ENCODE measurements at places on chromosomes 5 and 9.

- no peak overlapping the region for H3K4me3 ChIP-seq
- no peaks in the 10 kb centered on the region for H3K27me3 ChIP-seq
These were observed 14.9 kb downstream of the BRD3OS start for GRCh38 chr9:134040176-134040565.

DNA sequence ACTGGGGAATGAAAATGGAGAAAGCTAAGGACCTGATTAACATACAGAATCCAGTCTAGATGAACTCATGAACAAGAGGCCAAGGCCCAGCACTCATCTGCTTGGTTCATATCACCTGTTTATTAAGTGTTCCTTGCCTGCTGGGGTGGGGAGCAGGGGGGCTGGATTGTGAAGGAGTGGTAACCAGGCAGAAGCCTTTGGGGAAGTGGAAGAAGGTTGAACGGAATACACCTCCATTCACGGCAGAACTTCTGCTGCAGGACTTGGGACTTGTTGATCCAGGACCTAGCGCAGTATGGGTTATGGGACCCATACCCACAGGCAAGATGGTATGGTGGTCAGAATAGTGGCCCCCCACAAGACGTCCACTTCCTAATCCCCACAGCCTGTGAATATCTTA lies 8.8 kb upstream of the SEPTIN8 start:
- H3K4me1 ChIP-seq = no peaks in the 10 kb centered on the region
- no peaks in the 10 kb centered on the region for H3K36me3 ChIP-seq
- no peak overlapping the region for H3K4me3 ChIP-seq
- no peak overlapping the region for H3K27ac ChIP-seq

GRCh38 chr5:143413958-143414669 lies 10.6 kb upstream of the NR3C1 start:
- H3K36me3 ChIP-seq = no peaks in the 10 kb centered on the region
- H3K4me3 ChIP-seq = no peak overlapping the region
- no peak overlapping the region for H3K27ac ChIP-seq
- peaks cover 5% of the 10 kb centered on the region for H3K4me1 ChIP-seq
- DNase-seq = no peak

DNA sequence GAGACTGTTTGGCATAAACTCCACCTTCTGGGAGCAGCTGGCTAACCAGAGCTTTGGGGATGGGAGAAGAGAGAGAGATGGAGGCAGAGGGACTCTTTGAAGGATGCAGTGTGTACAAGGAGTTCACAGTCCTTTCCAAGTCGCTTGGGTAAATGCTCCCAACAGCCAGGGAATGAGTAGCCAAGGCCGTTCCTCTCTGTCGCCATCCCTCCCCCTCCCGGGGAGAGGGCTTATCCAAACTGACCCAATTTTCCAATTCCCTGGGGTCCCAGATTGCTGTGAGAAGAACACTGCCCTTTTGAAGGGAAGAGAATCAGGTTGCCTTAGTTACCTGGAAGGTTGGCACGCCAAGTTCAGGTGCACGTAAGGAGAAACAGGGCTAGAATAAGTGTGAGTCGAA lies 7.9 kb downstream of the WWC1 start:
- H3K36me3 ChIP-seq = no peaks in the 10 kb centered on the region
- DNase-seq = no peak
- H3K27ac ChIP-seq = no peak overlapping the region
- H3K27me3 ChIP-seq = peaks cover 4% of the 10 kb centered on the region

GRCh38 chr5:81696418-81697397 lies 54.2 kb downstream of the SSBP2 start:
- H3K27me3 ChIP-seq = no peaks in the 10 kb centered on the region
- H3K4me1 ChIP-seq = no peaks in the 10 kb centered on the region
- no peak for DNase-seq
- no peak overlapping the region for H3K27ac ChIP-seq
- H3K36me3 ChIP-seq = peaks cover 7% of the 10 kb centered on the region

GRCh38 chr9:83267741-83268140 lies 204.8 kb upstream of the RASEF start:
- no peaks in the 10 kb centered on the region for H3K36me3 ChIP-seq
- no peak for DNase-seq
- no peak overlapping the region for H3K4me3 ChIP-seq
- no peaks in the 10 kb centered on the region for H3K4me1 ChIP-seq

- no peaks in the 10 kb centered on the region for H3K36me3 ChIP-seq
- H3K27me3 ChIP-seq = no peaks in the 10 kb centered on the region
- H3K4me3 ChIP-seq = no peak overlapping the region
- no peak for DNase-seq
These were observed 61.9 kb downstream of the APTX start for GRCh38 chr9:32939576-32939975.
